Activated effector memory CD4-positive, alpha-beta T cell treated with anti-CD3 and anti-CD28 coated beads, Interleukin-2, amount 50 U/mL, for 16 hours (primary cell): ENCODE measurements at places on chromosomes 5 and 9.

GRCh38 chr5:64944868-64945267 is 176.1 kb downstream of the CWC27 start:
- DNase-seq, result no peak

GRCh38 chr5:145189746-145190145 is 645.4 kb downstream of the PRELID2 start:
- DNase-seq, result no peak

- DNase-seq, result no peak
Observed at GRCh38 chr5:4584982-4585381, 555.1 kb upstream of the ADAMTS16 start.

DNA sequence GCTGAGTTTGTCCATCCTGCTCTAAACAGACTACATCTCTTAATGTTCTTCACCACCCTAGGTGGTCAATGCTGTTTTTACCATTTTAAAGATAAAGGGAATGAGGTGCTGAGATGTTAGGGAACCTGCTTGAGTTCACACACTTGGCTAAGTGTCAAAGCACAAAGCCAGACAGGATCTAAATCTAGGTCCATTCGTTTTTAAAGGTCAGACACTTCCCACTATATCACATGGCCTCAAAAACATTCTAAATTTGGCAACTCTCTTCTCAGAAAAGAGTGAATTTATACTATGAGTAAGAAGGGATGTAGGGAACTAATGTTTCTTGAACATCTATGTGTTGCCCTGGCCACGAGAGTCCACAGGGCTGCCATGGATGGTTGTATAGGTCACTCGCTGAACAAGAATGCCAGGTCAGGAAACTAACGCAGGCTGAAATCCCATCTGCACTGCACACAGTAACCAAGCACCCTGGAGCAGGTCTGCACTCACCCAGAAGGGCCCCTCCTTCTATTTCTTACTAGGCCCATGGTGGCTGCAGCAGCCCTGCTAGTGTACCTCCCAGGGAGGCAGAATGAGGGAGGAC is 213.0 kb downstream of the SPOCK1 start:
- DNase-seq, result no peak

- no peak for DNase-seq
Observed at GRCh38 chr9:117624106-117624505, 80.1 kb upstream of the TLR4 start.

- peak; percentile 37 for DNase-seq
Observed at GRCh38 chr5:132226516-132227234, 978 bp downstream of the P4HA2 start.

DNA sequence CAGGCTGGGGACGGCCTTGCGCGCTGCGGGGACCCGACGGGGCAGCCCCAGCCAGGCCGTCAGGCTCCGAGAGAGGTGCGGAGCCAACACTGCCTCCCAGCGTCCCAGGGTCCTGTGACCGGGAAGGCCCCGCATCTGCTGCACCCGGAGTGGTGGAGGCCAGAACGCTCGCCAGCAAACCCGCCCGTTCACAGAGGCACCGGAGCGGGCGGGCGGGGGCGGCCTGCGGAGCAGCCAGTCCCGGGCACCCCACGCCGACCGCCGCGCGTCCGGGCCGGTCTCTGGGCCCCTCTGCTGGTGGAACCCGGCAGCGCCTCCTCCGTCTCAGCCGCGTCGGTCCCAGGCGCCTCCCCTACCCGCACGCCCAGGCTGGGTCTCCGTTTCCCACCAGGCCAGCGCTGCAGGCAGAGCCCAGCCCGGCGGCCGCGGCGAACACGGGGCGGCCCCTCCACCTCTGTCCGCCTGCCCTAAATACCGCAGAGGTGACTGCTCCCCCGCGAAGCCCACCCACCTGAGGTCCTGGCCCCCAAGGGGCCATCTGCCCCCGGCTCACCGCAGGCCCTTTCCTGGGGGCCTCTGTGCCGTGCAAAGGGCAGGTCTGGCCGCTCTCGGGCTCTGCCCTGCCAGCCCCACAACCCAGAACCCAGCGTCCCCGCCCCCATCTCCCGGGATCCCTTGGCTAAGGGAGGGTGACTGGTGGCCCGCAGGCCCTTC is 15.9 kb downstream of the EXD3 start:
- DNase-seq, result peak; percentile 84

DNA sequence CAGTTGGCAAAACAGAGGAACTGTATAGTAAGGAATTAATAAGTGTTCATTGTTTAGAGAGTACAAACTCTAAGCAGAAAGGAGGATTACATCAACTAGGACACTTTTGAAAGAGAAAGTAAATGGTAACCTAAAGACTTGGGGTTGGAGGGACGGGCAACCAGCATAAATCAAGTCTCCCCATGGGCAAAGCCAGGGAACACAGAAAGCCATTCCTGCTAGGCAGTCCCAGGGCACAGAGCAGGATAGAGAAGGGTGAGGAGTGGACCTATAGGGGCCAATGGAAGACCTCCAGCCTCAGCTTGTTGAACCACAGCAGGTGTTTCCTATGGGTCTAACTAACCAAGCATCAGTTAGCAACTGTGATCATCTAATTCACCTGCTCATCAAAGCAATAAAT is 9.2 kb upstream of the ERAP1 start:
- no peak for DNase-seq

GRCh38 chr5:102823441-102823874 is 68.4 kb downstream of the PAM start:
- DNase-seq, result no peak

- DNase-seq, result peak; percentile 76
Observed at GRCh38 chr5:134103998-134104654, 10.4 kb upstream of the TCF7 start.

- DNase-seq, result no peak
Observed at GRCh38 chr5:43582082-43583005, 20.6 kb upstream of the NNT start.

GRCh38 chr5:95728494-95729114 is 2.5 kb upstream of the RHOBTB3 start:
- DNase-seq, result no peak

DNA sequence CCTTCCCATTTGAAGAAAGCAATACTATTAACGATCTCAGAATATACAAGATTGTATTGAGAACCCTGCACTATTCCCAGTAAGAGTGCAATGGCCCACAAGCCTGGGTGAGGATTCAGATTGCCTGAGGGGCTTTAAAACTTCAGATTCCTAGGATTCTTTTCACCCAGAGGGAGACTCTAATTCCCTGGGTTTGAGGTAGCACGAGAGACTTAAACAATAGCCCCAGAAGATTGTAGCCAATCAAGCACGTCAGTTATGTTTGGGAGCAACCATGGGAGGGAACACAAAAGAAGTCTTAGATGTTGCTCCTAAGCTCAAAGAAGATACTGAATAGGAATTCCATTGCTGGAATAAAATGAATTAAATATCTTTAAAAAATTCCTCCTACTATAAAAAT is 17.9 kb downstream of the MRPS27 start:
- no peak for DNase-seq

DNA sequence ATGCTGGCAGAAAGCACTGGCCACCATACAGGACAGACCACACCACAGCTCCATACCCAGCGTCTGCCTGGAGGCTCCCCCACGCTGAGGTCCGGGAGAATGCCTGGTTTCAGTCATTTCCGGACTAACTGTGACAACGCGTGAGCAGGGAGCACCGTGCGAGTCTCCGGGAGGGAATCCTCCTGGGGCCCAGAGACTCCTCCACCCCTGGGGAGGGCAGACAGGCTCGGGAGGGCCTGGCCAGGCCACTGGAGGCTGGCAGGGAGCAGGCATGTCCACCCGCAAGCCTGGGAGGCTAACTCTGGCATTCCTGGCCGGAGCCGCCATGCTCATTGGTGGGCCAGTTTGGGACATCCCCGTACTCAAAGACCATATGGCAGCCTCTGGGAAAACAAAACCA is 6.5 kb downstream of the BRD3OS start:
- peak; percentile 59 for DNase-seq

GRCh38 chr5:154683101-154683880 is 71.9 kb upstream of the LARP1 start:
- DNase-seq, result no peak

DNA sequence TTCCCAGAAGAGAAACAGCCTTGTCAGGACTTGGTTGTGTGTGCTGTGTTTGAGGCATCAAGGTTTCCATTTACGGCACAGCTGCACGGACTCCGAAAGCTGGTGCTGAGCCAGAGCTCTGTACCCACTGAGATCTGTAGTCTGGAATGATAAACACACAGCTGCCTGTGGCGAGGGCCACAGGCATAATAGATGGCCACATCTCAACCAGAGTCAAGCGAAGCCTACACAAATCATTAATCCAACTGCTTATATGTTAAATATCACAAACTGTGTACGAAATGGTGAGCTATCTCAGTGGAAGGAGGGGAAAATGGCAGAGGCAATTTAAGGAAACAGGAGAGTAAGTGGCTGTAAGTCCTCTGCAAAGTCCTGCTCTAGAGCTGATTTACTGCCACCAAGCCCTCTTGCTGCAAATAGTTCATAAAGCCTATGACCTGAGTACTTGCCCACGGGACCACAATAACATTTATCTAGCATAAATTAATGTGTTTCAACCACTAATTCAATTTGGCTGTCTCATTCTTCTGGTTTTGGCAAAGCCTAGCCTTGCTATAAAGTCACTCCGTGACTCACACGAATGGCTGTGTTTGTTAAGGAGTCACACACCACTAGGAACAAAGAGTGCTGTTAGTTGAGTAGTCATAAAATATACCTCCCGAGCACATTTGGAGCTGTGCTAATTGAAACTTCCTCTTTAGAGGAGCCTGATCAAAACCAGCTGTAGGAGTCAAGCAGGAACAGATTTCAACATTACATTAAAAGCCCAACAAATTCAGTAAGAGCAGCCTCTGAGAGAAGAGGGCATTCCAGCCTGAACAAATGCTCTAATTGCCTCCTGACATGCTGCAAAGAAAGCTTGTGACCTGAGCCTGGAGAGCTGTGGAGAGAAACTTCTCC is 738.6 kb upstream of the ZNF608 start:
- no peak for DNase-seq

DNA sequence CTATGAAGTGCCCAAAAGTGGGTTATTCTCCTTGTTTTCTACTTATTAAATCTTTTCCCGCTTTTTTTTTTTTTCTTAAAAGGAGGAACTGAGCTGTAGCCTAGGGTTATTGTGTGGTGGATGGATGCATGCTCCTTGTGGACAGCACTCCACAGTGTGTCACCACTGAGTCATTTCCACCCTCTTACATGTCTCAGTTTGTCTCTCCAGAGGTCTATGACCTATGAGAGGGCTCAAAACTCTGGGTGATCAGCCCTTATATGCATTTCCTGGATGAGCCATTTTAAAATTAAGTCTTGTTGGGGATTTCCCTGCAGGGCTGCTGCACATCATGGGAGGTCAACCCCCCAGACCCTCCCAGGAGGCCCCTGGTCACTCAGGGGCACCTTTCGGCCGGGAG is 102.2 kb upstream of the MOCS2 start:
- no peak for DNase-seq

DNA sequence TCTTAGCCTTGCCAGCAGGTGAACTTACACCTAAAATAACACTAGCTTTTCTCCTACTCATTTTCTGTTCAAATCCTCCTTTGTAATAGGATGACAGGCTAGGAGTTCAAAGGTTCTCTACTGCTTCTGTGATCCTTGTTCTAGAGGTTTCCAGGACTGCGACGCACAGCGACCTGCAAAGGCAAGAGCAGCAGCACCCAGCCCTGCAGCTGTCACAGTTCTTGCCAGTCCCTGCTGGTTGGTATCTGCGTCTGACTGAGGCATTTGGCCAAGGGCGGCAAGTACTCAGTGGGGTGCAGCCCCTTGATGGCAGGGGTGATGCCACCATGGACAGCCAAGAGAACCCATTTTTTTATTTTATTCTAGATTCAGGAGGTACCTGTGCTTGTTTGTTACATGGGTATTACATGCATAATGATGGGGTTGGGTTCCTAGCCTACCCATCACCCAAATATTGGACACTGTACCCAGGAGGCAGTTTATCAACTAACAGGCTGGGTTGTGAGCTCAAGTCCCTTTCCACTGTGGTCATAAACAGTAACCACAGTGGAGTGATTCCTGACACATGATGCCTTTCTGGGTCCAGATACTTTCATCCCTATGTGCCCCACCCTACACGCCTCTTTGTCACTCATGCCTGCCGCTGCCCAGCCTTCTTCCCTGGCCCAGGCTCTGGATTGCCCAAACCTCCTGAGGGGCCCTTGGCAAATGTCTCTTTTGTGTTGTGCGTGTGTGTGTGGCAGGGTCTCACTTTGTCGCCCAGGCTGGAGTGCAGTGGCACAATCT is 111.0 kb downstream of the GAPVD1 start:
- no peak for DNase-seq

- no peak for DNase-seq
Observed at GRCh38 chr5:122151640-122152039, 22.3 kb downstream of the ZNF474 start.

GRCh38 chr5:72347801-72348308 is 27.7 kb downstream of the PTCD2 start:
- no peak for DNase-seq

- DNase-seq, result no peak
Observed at GRCh38 chr5:146209714-146210113, 6.3 kb downstream of the RBM27 start.

- no peak for DNase-seq
Observed at GRCh38 chr5:130227699-130228098, 323.4 kb downstream of the CHSY3 start.

DNA sequence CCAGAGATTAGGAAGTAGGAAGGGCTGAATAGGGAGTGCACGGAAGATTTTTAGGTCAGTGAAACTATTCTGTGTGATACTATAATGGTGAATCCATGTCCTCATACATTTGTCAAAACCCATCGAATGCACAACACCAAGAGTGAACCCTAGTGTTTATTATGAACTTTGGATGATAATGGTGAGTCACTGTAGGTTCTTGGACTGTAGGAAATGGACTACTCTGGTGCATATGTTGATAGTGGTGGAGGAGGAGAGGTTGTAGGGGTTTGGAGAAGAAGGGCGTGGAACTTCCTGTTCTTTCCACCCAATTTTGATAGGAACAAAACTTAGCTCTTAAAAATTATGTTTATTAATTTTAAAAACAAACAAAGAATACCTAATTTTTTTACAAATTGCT is 14.3 kb downstream of the CTSL start:
- DNase-seq, result no peak

- no peak for DNase-seq
Observed at GRCh38 chr9:3946840-3947587, 352.9 kb downstream of the GLIS3 start.

- DNase-seq, result peak; percentile 74
Observed at GRCh38 chr9:37466037-37466709, 923 bp upstream of the ZBTB5 start.

DNA sequence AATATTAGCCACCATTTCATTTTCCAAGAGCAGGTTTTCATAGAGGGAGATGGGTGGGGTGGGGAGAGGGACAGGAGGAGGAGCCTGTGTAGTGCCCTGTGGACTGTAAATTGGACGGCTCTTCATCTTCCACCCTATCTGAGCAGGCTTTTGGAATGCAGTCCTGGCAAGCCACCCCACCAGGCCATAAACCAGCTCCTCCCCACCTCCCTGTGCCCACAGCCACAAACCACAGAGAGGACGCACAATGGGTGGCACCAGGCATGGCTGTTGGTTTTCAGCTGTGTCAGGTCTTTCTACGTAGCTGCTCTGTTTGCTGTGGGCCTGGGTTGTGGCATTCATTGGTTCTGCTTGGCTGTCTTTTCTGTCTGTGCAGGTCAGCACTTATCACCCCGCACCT is 58.0 kb downstream of the PLAC8L1 start:
- DNase-seq, result no peak

- DNase-seq, result no peak
Observed at GRCh38 chr5:158858746-158859145, 241.0 kb downstream of the EBF1 start.

GRCh38 chr5:106584268-106584667 is 1086.5 kb downstream of the EFNA5 start:
- DNase-seq, result no peak
